ENCODE measurements at places on chromosomes 1 and 21. TPM values are rescaled to one million over a fixed set of nuclear protein-coding genes. Genes with fewer than 3 reads are reported as not detected.

The HNRNPU gene
- 357 TPM for total RNA-seq

The P3H1 gene
- 173 TPM for total RNA-seq

The C1orf87 gene
- total RNA-seq: not detected

The SLAMF9 gene
- not detected for total RNA-seq

The S100A7 gene
- total RNA-seq: not detected

The AGT gene
- 0.14 TPM for total RNA-seq

The S100A7A gene
- total RNA-seq: not detected

The CNN3 gene
- total RNA-seq: 439 TPM

The TRIM67 gene
- total RNA-seq: not detected

The E2F2 gene
- 2.7 TPM for total RNA-seq

The DYNLT5 gene
- total RNA-seq: not detected

The SYCP1 gene
- not detected for total RNA-seq

The CDC20 gene
- total RNA-seq: 3.7 TPM

The OR10X1 gene
- not detected for total RNA-seq

The IPP gene
- 6.8 TPM for total RNA-seq

All from placental pericyte (primary cell).